NCI-H446 (cell line): ENCODE measurements at places on chromosomes 5 and 9.

DNA sequence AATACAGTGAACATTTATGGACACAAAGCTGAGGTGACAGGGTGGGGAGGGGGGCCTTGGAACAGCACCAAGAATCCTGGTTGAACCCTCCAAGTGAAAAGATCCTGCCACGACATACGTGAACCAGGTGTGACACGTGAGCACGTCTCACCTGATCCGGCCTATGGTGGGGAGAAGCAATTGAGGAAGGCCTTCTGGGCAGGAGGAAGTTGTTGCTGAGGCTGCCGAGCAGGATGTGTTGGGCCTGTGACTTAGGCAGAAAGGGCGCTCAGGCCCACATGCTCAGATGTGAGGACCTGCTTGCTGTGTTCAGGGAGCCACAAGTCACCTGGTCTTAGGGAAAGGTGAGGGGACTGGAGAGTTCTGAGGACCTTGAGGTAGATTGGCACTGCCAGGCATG is 2.5 kb upstream of the MAPK9 start:
- DNase-seq, result no peak

DNA sequence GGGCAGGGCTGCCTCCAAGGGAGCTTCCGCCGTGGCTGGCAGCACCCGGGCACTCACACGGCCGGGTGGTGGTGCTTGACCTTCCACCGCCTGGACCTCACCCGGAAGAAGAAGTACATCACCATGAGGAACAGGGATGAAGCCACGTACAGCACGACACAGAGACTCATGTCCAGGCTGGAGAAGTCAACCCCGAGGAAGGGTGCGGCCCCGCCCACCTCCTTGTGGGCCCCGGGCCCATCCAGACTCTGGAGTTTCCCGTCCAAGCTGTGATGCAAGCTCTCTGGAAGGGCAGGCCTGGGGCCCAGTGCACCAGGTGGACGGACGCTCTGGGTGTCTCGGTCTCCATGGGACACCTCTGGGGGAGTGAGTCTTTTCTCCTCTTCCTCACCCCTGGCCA is 3.7 kb upstream of the LHX3 start:
- DNase-seq, result no peak

DNA sequence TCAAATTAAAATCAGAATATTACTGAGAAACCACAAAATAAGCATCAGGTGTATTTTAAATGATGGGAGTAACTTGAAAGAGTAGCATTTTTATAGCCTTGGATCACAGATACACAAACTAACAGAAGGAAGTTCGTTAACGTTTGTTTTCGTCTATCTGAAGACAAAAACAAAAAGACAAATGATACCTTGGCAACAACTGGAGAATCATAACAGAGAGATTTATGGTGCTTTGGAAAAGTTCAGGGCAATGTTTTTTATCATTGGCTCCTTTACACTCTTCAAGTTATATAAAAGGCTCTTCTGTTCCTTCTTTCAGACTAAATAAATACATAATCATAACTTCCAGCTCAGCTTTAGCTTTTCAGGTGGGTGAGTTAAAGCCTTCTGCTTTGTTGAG is 128.1 kb upstream of the VLDLR start:
- DNase-seq, result no peak

DNA sequence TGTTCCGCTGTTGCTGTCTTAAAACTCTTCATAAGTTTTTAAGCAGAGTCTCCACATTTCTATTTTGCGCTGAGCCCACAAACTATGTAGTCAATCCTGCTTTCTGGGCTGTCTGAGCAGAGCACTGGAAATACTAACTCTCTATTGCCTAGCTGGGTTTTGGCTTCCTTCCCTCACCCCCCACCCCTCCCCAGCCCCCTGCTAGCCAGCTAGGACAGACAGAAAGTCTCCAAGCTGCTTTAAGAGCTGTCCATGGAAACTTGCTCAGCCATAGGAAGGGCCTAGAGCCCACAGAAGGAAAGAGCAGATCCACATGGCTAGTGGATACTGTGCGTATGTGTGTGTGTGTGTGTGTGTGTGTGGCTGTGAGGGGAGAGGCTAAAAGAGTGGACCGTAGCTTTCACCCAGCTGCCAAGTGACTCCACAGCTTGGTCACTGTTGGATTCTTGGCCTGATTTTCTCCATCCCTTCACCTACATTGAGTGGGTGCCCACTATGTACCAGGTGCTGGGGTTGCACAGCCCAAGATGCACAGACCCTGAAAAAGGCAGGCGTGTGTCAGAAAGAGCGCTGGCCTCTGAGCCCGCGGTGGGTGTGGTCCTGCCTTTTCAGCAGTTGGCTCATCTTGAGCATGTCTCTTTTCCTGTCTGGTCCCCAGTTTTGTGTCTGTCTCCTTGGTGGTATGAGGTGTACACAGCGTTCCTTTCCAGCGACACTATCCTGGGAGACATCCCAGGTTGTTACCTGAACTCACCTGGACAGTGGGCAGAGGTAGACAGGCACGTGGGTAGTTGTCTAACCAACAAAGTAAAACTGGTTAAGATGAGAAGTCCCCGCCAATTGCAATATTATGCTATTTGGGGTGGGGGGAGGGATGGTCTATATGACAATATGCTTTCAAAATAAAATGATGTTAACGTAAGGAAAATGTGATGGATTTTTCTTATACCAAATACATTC is 5.4 kb upstream of the NKX2-5 start:
- DNase-seq, result no peak
